ENCODE measurements at places on chromosomes 5 and 9.

DNA sequence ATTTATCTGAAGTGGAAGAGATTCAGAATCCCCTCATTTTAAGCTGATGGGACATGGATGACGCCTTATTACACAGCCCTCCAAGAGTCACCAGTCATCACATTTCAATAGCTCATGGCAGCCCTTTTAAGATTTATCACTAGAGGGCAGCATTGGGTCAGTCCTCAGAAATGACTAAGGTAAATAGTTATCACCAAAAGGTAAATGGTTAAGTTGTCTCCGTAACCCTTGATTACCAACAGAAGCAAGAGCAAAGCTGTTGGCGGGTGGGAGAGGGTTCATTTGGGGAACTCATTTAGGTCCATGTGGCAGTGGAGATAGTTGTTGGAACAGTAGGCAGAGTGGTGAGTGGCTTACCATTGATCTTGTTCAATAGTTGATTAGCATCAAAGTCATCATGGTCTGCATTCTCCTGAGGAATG lies 12.0 kb upstream of the C9 start:
- no peak for DNase-seq

- DNase-seq = no peak
Measured at GRCh38 chr5:59276325-59276675, 617.2 kb downstream of the PDE4D start.

DNA sequence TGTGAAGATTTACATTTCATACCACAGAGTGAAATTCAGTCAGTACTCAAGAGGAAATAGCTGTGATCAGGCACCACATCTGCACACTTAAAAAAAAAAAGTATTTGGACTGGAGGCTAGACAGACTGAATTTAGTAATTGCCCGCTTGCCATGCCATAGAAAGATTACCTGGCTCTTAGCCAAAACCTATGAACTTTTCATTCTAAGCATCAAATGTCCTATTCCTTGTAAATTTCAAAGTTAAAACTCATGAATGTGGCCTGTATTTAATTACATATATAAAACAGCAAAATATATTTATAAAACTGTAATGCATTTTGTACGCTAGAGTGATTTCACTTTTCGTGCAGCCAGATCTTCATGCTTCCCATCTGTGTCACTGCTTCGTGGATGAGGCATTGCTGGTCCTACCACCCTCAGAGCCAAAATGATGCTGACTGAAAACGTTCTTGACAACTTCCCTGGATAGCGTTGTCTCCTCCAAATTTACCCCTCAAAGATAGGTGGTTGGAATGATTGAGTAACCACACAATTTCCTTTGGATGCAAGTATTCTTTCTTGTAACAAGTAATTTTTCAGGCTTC lies 447.9 kb upstream of the SGCD start:
- no peak for DNase-seq

- no peak for DNase-seq
Measured at GRCh38 chr5:601771-602465, 10.2 kb upstream of the CEP72 start.

DNA sequence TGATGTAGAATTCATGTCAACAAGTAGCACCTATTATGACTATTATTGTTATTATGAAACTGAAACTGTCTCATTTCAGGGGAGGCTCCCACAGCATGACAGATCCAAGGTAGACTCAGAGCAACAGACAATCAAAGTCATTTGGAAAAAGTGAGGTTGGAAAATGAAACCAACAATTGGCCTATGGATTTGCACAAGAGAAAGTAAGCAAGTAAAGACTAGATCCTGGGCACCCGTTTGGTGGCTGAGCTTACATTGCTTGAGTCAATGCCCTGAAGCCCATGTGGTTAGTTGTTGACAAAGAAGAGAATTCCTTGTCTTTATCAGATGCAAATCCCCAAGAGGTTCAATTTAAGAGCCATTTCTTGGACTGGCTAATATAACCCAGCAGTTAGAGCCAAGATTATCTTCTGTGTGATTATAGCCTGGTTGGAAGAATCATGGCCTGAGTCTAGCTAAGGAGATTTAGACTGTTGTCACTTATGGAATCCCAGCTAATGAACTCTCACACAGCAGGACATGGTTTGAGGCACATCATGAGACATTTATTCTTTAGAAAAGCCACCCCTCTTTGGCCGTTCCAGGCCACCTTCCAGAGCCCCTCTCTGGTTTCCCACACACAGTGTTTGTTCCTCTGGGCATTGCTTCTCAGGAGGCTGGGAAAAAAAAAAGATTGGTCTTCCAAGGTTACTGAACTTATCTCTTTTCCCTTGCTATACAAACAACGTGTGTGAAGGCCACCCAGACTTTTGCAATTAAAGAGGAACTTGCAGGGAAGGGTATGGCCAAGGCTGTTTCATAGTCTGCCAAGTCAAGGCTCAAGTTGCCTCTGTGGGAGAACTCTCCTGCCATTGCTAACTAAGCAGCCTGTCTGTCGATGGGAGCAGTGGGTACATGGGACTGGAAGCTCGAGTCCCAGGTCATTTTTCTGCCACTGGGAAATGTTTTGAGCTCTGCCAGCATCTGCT lies 399.5 kb downstream of the ENC1 start:
- no peak for DNase-seq

DNA sequence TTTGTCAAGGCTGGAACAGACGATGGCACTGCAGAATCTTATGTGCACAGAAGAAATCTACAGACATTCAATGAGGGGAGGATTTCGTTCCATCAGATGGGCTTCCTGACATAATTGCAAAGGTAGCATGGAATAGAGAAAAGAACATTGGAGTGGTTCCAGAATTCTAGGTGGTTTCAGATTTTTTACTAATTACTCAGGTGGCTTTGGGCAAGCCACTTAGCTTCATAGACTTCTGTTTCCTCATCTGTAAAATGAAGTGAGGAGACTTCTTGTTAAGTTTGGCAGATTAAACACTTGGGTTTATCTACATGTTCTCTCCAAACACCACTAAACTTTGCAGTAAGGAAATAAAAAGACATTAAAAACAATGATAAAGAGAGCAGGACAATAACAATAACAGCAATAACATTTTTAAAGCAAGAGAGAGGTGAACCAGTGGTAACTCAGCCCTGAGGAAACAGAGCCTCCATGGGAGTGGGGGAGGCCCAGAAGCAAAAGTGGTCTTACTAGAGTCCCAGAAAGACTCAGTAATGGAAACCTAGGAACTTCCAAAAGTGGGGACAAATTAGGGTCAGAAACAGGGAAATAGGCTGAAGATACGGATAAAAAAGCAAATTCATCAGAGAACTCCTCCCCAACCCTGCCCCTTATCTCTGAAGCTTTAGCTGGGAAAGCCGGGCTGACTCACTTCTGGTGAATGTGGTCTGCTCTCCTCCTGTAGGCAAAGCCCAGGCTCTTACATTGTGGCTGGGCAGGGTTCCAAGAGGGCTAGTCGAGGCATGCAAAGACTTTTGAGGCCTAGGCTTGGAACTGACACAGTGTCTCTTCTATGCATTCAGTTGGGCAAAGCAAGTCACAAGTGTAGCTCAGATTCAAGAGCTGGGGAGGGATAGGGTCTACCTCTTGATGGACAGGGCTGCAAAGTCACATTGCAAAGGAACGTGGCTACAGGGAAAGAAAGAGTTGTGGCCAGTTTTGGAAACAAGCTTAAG lies 11.8 kb upstream of the ACTBL2 start:
- DNase-seq = no peak

- no peak for DNase-seq
Measured at GRCh38 chr5:168592014-168592368, 12.8 kb upstream of the PANK3 start.

DNA sequence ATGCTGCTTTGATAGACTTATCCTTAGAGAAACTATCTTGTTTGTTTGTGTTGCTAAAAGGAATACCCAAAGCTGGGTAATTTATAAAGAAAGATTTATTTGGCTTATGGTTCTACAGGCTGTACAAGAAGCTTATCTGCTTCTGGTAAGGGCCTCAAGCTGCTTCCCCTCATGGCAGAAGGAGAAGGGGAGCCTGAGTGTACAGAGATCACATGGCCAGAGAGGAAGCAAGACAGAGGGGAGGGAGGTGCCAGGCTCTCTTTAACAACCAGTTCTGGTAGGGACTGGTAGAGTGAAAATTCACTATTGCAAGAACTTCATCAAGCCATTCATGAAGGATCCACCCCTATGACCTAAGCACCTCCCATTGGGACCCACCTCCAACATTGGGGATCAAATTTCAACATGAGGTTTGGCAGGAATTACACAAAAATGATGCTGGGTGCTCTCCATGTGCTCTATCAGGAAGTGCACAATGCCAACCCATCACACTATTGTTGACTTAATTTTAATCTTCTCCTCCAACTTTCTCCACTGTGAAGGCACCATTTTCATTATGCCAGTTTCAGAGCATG lies 115.1 kb upstream of the SHB start:
- no peak for DNase-seq

DNA sequence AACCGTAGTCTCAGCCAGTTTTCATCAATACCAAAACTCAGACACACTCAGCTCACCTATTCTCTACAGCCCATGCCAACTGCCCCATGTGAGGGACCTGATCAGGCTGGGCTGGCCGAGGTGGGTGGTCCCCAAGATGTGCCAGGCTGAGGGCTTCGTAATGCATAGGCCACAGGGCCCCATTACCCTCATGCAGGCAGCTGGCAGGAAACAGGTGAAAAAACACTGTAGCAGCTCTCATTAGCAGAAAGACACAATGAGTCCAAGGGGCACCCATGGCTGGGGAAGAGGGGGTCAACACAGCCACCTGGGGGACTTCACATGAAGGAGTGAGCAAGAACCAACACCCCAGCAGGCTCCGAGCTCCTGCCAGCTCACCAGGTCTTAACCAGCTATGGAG lies 8.2 kb downstream of the IPPK start:
- DNase-seq = no peak

- no peak for DNase-seq
Measured at GRCh38 chr9:3191715-3192114, 334.1 kb downstream of the RFX3 start.

GRCh38 chr9:101485924-101486692 lies 47.5 kb upstream of the RNF20 start:
- DNase-seq = no peak

DNA sequence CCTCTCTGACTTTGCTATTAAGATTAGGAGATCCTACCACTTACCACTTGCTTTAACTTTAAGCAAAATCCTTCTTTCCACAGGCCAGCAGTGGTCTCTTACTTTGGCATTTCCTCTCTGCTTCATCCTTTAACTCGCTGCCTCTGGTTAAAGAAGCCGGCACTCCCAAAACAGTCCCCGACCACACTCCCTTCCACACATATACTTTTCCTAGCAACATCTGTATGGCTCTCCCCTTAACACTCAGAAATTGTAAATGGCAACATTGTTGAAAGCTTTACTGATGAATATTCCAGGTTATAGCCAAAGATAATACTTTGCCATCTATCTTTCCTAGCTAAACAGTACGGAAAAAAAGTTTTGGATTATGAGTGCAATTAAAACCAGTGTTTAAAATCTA lies 133.2 kb downstream of the MCTP1 start:
- no peak for DNase-seq

DNA sequence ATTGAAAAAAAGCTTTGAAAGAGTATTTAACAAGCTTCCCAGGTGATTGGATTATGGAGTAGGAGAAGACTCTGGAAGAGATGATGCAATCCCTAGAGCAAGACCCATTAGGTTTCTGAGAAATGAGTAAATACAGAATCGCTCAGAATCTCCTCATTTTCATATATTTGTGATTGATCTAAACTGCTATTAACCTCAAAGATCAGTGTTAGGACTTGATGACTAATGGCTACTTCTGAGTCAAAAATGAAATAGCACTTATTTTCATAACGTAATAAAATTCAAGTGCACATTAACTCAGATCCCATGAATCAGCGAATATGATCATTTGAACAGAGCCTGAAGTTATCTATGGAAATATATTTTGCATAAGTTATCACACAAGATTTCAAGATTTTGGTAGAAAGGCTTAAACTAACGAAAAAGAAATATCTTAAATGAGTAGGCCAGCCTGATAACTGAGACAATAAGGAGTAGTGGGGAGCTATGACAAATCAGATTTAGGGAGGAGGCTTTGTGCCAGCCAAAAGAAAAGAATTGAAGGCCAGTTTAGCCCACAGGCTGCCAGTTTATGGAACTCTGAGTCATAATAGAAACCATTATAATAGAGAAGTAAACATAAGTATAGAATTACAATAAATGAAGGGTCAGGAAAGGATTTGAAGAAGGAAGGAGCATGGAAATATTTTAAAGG lies 106.7 kb upstream of the OSMR start:
- DNase-seq = no peak

DNA sequence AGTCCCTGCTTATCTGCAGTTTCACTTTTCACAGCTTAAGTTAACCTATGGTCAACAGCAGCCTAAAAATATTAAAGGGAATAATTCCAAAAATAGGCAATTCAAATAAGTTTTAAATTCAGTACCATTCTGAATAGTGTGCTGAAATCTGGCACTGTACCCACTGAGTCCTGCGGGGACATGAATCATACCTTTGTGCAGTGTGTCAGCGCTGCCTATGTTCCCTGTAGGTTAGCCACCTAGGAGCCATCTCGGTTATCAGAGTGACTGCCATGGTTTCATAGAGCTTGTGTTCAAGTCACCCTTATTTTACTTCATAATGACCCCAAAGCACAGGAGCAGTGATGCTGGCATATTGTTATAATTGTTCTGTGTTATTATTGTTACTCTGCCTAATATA lies 139.9 kb downstream of the GPBP1 start:
- DNase-seq = no peak

GRCh38 chr5:10329820-10330481 lies 22.2 kb upstream of the CMBL start:
- DNase-seq = no peak

- DNase-seq = no peak
Measured at GRCh38 chr9:69637193-69637816, 34.9 kb downstream of the APBA1 start.

- no peak for DNase-seq
Measured at GRCh38 chr5:126814721-126815404, 37.9 kb downstream of the LMNB1 start.

DNA sequence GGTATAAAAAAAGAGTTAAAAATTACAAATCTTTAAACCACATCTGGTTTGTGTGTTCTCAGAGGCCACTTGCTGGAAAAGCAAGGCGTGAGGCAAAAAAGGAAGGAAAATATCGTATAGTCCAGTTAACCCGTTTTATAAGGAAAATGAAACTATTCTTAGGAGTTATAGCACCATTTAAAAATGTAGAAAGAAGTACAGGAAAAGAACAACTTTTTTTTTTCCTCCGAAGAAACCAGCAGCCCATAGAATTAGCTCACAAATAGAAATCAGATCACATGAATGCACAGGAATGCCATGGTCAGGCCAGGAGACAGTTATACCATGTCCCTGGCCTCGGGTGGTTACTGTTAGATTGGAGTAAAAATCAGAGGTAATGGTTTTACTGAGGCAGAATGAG lies 241.6 kb downstream of the FBXL7 start:
- DNase-seq = no peak

GRCh38 chr5:115930630-115931337 lies 31.5 kb upstream of the LVRN start:
- no peak for DNase-seq

GRCh38 chr5:68544091-68544647 lies 328.6 kb downstream of the PIK3R1 start:
- DNase-seq = no peak

Measured in cortex of kidney (tissue), 1 donor.